ENCODE measurements at places on chromosomes 3 and 15.
A peak's percentile ranks its signal among the peaks of the same experiment; 100 is the strongest.

- no peak for DNase-seq
These were observed 222.8 kb downstream of the FOXP1 start for GRCh38 chr3:71360764-71361163.

DNA sequence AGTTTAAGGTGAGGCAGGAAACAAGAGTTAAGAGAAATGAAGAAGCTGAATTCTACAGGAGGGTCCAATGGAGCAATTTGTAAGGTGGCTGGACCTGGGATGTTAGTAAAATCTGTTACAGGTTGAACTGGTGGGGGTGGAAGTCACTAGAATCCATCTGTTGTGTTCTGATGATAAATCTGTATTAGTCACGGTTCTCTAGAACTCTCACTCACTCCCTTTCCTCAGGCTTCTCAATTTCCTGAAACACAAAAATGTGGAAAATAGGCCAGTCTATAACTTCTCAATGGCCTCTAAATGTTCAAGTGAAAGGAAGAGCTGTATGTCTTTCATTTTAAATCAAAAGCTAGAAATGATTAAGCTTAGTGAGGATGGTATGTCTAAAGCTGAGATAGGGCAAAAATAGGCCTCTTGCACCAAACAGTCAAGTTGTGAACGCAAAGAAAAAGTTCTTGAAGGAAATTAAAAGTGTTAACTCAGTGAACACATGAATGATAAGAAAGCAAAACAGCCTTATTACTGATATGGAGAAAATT is 180.2 kb upstream of the CBLB start:
- DNase-seq = peak; percentile 38

GRCh38 chr3:100517276-100517675 is 24.9 kb downstream of the TMEM45A start:
- DNase-seq = no peak

- DNase-seq = no peak
These were observed 28.4 kb downstream of the TTC14 start for GRCh38 chr3:180630371-180630770.

GRCh38 chr3:129688271-129688895 is 81.9 kb upstream of the PLXND1 start:
- DNase-seq = no peak

DNA sequence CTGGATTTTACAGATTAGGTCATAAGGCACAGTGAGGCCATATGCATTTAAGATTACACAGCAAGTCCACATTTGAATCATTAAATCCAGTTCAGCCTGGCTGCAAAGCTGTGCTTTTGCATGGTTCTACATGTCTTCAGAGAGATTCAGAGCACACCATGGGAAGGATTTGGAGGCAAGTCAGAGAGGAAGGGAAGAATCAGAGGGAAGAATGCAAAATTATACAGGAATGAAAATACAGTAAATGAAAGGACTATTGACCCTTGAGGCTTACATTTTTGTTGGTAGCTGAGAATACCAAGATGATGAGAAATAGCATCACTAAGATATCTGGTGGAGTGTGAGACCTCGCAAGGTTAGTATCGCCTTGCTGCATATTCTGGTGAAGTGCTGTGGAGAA is 13.9 kb downstream of the FILIP1L start:
- no peak for DNase-seq

- no peak for DNase-seq
These were observed 239.3 kb upstream of the GBE1 start for GRCh38 chr3:82000773-82001172.

GRCh38 chr3:48553886-48554845 is 2.4 kb downstream of the PFKFB4 start:
- no peak for DNase-seq

- no peak for DNase-seq
These were observed 387.3 kb upstream of the RARB start for GRCh38 chr3:25040748-25041147.

All from HCEC 1CT (cell line).